ENCODE measurements at places on chromosomes 16 and 17. TPM values are rescaled to one million over a fixed set of nuclear protein-coding genes. Genes with fewer than 3 reads are reported as not detected.

DNA sequence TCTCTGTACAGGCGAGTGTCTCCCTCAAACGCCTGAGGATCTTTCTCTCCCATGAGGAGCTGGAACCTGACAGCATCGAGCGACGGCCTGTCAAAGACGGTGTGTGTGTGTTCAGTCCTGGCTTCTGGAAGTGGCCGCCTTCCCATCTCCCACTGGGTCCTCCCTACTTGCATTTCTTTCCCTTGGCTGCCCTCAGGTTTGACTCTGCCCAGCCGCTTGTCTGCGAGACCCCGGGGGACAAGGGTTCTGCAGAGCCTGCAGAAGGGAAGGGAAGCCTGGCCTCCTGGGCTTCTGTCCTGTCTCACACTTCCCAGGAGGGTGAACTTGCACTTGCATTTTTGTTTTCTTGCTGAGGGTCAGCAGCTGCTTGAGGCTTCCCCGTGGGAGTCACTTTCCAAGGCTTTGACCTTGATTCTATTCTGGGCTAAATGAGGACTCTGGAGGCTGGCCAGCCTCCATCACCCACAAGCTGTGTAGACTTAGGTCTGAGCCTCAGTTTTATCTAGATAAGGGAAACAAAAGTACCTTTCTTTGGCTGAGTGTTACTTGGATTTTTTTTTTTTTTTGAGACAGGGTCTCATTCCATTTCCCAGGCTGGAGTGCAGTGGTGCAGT, 122.3 kb downstream of the ABCC1 start:
- H3K27me3 ChIP-seq = no peaks in the 10 kb centered on the region
- no peak for DNase-seq
- H3K4me1 ChIP-seq = peaks cover 26% of the 10 kb centered on the region
- H3K4me3 ChIP-seq = no peak overlapping the region

DNA sequence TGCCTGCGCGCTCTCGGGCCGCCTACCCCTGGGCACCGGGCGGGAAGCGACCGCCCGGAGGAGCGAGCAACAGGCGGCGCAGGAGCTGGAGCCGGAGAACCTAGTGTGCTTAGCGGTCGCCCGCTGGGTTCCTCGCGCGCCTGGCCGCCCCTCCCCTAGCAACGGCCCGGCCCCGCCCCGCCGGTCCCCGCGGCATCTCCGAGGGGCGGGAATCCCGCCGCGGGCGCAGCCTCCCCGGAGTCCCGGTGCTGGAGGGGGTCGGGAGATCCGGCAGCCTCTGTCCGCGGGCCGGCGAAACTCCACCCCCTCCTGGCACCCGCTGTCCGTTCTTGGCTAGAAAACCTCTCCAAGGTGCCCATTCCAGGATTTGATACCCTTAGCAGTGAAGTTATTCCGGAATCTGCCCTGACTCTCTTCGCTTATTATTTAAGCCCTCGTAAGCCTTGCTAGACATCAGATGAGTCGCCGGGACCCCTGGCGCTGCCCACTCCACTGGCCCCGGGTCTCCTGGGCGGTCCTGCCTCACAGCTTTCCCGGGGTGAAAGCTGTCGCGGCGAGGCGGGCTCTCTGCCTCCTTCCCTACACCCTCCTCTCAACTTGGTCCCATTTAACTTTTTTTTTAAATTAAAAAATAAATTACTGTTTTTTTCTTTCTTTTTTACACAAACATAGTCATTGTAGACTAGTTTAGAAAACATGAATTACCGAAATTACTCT, at the start of gene RPRML:
Gene RPRML (minus strand): TSS at position 107 of the 717 bp plus-strand sequence. CDS start 246 bp downstream, outside the sequence.
- H3K27ac ChIP-seq = no peak within 1 kb of the TSS
- peaks cover 39% of the 10 kb centered on the region for H3K27me3 ChIP-seq
- H3K4me3 ChIP-seq = peak within 1 kb of the TSS; percentile 66
- peaks cover 9% of the 10 kb centered on the region for H3K4me1 ChIP-seq

Gene PHAF1
- total RNA-seq = 16.5 TPM

Gene GSDMA
- total RNA-seq = 3.3 TPM

GRCh38 chr17:36055921-36056520, 8.1 kb upstream of the CCL18 start:
- H3K4me1 ChIP-seq = no peaks in the 10 kb centered on the region
- no peak overlapping the region for H3K27ac ChIP-seq
- no peak for DNase-seq
- no peak overlapping the region for H3K4me3 ChIP-seq
- H3K27me3 ChIP-seq = peaks cover 36% of the 10 kb centered on the region

Gene TMC8
- total RNA-seq = 278 TPM

DNA sequence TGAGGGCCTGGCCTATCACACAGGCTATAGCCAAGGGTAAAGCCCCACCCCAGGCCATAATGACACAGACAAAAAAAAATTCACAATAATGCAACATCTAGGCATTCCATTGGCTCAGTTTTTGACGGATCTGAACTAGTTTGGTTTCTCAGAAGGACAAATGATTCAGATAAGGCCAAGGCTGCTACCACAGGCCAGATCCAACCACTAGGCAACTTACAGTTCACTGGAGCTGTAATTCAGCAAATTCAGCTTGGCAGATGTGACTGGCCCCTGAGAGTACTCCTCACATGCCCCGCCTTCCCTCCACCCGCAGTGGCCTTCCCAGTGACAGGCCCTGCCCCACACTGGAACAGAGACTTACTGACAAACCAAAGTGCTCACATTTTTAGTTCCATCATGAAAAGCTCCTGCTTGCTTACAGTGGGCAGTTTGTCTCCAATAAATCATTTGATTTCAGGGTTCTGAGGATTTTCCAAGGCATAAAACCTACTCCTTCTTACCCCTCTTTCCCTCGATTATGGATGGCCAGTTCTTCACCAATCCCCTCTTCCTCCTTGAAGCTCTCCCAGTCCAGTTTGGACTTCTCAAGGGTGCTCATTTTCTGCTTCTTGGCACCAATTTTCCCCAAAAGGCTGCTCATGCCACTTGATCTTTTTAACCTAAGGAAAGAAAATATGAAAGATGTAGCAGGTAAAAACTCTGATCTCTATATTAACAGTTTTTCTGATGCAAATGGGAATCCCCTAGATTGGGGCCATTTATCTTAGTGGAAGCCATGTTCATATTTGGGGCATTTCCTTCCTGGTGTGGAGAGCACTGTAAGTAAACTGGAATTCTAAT, 53.3 kb upstream of the BCAR1 start:
- peaks cover 5% of the 10 kb centered on the region for H3K27me3 ChIP-seq
- no peak for DNase-seq
- no peak overlapping the region for H3K27ac ChIP-seq
- no peak overlapping the region for H3K4me3 ChIP-seq

DNA sequence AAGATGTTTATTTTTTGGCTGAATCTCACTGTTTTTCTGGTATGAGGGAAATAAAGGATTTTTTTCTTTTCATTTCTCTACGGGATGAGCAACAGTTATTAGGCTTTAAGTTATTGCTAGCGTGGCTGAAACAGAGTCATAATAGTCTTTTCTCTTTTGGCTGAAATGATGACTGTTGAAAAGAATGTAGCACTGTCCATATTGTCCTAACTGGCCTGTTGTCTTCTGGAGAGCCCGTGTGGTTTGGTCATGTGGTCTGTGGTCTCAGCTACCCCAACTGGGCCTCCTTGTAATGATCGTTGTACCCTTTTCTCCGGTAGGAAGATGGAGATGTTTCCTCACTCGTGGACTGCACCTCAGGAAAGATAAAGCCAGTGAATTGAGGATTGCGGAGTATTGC, 36.6 kb downstream of the EPN2 start:
- peaks cover 33% of the 10 kb centered on the region for H3K27me3 ChIP-seq
- no peaks in the 10 kb centered on the region for H3K4me1 ChIP-seq
- no peaks in the 10 kb centered on the region for H3K36me3 ChIP-seq

Gene CDC6
- total RNA-seq = 103 TPM

Gene SLC6A4
- total RNA-seq = not detected

DNA sequence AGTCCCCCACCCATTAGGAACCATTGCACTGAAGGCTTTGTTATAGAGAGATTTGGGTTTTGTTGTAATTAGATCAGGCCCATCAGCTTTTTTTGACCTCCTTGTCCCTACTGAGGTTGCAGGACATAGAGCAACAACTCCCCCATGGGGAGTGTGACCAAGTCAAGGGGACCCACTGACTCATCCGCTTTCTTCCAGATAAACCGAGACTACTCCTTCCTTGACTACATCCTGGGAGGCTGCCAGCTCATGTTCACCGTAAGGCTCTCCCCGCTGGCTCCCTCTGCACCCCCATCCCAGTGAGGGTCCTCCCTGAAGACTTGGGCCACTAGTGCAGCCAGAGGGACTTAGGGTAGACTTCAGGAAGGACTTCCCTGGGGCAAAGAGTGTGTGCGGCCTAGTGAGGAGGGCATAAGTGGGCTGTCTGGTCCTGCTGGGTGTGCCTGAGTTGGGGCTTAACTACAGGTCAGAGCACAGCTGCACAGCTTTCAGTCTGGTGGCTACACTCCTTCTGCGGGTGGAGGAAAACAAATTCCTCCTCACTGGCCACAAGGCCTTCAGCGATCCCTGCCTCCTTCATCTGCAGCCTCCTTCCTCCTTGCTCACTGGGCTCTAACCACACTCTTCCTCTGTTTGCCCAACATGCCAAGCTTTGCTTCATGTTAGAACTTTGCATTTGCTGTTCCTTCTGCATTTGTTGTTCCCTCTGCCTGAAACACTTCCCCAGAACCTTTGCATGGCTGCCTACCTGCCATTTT, 31.0 kb downstream of the CPNE2 start:
- H3K27ac ChIP-seq = peak overlapping the region; percentile 80
- no peaks in the 10 kb centered on the region for H3K27me3 ChIP-seq
- no peak overlapping the region for H3K4me3 ChIP-seq
- peaks cover 2% of the 10 kb centered on the region for H3K36me3 ChIP-seq
- peaks cover 45% of the 10 kb centered on the region for H3K4me1 ChIP-seq
- no peak for DNase-seq

DNA sequence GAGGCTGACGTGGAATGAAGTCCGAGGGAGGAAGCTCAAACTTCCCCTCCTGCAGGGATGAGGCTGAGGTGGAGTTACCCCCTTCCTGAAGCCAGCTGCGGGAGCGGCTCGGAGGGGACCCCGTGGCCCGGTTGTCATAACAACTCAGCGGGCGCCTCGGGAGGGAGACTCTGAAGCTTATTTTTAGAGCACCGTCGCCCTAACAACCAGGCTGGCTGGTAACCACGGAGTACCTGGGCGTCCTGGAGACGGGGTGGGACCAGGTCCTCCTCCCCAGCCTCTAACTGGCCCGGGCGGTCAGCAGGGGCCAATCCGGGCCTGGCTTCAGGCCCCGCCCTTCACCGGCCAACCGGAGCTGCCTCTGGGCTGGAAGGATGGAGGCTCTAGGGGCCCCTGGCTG, 27.7 kb downstream of the NECAB2 start:
- peaks cover 28% of the 10 kb centered on the region for H3K27me3 ChIP-seq
- no peak overlapping the region for H3K27ac ChIP-seq
- H3K36me3 ChIP-seq = peaks cover 2% of the 10 kb centered on the region
- H3K4me1 ChIP-seq = peaks cover 8% of the 10 kb centered on the region
- peak; percentile 26 for DNase-seq

Gene ADAD2
- total RNA-seq = not detected

Gene PNMT
- not detected for total RNA-seq

Gene CIBAR2
- not detected for total RNA-seq

- DNase-seq = no peak
- H3K27me3 ChIP-seq = peaks cover 5% of the 10 kb centered on the region
- H3K4me3 ChIP-seq = no peak overlapping the region
- peaks cover under 1% of the 10 kb centered on the region for H3K36me3 ChIP-seq
Measured at GRCh38 chr17:76707985-76708807, 2.6 kb downstream of the MXRA7 start.

DNA sequence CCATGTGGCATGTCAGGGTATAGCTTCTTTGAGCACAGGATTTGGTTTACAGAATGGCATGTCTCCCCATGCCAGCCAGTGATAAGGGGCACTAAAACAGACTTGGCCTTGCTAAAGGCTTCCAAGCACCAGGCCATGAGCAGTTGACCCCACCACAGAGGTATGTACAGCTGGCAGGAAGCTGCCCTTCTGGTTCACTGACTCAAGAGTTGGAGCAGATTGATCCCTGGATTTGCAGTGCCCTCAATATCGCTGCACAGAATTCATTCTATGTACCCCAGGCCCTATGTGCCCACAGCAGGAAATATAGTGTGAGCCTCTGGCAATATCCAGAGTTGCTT, 24.3 kb downstream of the HLF start:
- H3K27ac ChIP-seq = no peak overlapping the region
- H3K36me3 ChIP-seq = no peaks in the 10 kb centered on the region
- H3K4me1 ChIP-seq = peaks cover 7% of the 10 kb centered on the region
- H3K4me3 ChIP-seq = no peak overlapping the region
- DNase-seq = no peak

GRCh38 chr16:85465328-85466303, 147.5 kb upstream of the GSE1 start:
- DNase-seq = no peak
- no peak overlapping the region for H3K4me3 ChIP-seq
- no peaks in the 10 kb centered on the region for H3K36me3 ChIP-seq
- H3K27me3 ChIP-seq = peaks cover 28% of the 10 kb centered on the region
- no peak overlapping the region for H3K27ac ChIP-seq

DNA sequence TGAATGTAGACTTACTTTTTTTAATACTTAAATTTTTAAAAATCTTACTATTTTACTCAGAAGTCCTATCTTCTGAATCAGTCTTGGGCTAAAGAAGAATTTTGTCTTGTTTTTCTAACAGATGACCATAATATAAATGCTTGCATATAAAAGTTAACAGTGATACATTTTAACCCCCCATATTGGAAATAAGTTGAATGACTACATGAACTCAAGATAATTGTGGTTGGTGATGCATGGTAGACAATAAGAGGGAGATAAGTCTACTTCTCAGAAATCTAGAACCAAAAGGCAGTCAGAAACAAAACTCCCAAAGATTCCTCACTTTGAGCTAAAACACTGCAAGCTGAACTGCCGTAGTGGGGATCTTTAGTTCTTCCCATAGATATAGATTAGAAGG, 868.4 kb upstream of the SOX9 start:
- no peak for DNase-seq
- H3K27me3 ChIP-seq = no peaks in the 10 kb centered on the region
- H3K4me3 ChIP-seq = no peak overlapping the region

Gene SPIRE2
- total RNA-seq = 0.08 TPM

Gene SEZ6
- not detected for total RNA-seq

- peaks cover 17% of the 10 kb centered on the region for H3K4me1 ChIP-seq
- no peak overlapping the region for H3K27ac ChIP-seq
- DNase-seq = no peak
- no peaks in the 10 kb centered on the region for H3K27me3 ChIP-seq
- H3K36me3 ChIP-seq = no peaks in the 10 kb centered on the region
Measured at GRCh38 chr17:9286434-9286833, 265.1 kb downstream of the NTN1 start.

GRCh38 chr17:56679115-56679776, 85.7 kb downstream of the NOG start:
- H3K36me3 ChIP-seq = no peaks in the 10 kb centered on the region
- no peak for DNase-seq
- no peak overlapping the region for H3K4me3 ChIP-seq
- H3K27me3 ChIP-seq = peaks cover 55% of the 10 kb centered on the region
- H3K4me1 ChIP-seq = peaks cover 19% of the 10 kb centered on the region
